ENCODE measurements at places on chromosomes 16 and 17.

- DNase-seq = no peak
These were observed 924 bp downstream of the SMARCD2 start for GRCh38 chr17:63841350-63842172.

DNA sequence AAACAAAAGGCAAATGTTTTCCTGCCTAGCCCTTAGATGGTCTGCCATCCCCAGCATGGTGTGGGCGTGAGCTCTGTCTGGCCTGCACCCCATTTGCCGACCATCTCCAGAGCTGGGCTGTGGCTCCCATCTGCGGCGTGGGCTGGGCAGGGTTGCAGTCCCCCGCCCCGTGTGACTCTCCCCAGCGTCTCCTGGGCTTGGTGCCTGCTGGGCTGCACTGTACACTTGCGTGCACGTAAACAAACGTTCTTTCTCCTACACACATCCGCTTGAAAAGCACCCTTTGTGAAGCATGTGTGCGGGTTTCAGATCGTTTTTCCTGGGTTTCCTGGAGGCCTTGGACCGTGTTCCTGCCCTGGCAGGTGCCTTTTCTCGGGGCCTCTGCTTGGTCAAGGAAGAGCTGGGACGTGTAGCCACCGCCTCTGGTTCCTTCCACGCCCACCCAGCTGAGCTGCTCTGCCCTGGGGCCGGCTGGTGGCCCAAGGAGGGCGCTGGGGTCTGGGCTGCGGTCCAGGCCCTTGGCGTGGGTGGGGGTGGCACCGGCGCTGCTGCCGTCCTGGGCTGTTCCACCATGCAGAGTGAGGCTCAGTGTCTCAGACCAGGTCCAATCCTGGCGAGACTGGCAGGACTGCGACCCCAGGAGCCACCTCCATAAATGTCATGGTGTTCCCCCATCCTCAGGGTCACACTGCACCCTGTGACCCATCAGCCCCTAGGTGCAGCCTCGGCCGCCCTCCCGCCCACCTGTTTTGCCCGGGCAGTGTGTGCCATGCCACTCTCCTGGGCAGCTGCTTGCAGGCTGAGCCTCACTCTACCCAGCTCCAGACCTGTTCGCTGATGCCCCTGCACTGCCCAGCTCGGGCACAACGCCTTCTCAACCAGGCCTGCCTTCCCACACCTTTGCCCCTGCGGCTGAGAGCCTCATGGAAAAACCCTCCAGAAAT lies 9.9 kb upstream of the BAIAP3 start:
- DNase-seq = no peak

DNA sequence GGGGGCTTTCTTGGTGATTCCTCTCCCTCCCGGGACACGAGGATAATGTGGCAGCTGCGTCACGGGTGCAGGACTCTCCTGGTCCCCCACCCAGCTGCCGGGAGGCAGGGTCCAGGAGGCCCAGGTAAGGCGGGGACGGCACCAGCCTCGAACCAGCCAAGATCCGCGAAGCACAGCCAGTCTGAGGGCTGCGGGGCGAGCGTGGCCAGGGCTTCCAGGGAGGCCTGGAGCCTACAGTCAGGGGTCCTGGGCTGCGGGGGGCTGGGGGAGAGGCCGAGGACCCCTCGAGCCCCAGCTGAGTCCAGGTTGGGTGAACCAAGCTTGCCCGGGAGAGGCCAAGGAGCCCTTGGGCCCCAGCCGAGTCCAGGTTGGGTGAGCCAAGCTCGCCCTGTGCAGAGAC lies 10.0 kb downstream of the TPSD1 start:
- DNase-seq = no peak

DNA sequence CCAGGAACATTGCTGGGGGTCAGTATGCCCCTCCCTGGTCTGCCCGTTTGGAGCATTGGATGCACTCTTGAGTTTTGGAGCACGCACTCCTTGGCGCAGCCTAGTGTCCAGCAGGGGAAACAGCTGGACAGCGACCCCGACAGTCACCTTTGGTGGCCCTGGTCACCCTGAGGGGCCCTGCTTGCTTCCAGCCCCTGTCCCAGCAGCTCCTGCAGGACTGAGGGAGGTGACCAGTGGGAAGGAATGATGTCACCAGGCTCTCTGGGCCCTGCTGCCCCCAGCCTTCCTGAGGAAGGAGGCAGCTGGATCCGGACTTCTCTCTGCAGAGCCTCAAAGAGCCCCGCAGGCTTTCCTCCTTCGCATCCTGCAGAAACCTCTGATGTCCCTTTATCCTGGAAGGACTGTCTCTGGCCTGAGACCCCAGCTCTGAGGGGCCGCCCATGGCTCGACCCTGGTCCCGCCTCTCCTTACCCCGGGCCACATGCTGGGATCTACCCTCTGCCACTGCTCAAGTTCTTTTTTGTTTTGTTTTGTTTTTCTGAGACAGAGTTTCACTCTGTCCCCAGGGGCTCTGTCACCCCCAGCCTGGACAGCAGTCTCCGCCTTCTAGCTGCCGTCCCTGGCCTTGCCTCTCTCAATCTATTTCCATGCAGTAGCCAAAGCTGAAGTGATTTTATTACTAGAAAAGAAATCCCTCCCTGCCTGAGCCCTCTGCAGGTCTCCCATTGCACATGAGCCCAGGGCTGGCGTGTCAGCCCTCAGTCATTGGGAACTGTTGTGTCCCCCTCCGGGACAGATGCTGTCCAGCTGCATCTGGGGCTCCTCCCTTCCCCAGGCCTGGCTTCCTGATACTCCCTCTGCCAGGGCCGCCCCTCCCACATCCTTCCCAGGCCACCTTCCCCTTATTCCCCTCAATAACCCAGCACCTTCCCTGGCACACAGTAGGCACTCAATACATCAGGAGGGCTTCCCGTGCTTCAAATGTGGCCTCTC lies 11.6 kb downstream of the ZSCAN10 start:
- no peak for DNase-seq

DNA sequence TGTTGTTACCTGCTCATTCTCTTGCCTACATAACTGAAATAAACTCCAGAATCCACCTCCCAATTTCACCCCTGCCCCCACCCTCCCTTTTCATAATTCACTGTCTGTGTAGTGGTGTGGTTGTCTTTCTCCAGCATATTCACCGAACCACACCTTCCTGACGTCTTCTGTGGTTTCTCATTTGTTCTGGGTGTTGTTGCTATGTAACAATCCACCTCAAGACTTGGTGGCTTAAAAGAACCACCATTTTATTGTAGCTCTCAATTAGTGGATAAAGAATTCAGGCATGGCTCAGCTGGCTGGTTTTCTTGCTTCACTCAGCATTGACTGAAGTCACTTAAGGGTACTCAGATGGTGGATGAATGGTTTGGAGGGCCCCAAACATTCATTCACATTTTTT lies 229.8 kb downstream of the MAF start:
- DNase-seq = no peak

DNA sequence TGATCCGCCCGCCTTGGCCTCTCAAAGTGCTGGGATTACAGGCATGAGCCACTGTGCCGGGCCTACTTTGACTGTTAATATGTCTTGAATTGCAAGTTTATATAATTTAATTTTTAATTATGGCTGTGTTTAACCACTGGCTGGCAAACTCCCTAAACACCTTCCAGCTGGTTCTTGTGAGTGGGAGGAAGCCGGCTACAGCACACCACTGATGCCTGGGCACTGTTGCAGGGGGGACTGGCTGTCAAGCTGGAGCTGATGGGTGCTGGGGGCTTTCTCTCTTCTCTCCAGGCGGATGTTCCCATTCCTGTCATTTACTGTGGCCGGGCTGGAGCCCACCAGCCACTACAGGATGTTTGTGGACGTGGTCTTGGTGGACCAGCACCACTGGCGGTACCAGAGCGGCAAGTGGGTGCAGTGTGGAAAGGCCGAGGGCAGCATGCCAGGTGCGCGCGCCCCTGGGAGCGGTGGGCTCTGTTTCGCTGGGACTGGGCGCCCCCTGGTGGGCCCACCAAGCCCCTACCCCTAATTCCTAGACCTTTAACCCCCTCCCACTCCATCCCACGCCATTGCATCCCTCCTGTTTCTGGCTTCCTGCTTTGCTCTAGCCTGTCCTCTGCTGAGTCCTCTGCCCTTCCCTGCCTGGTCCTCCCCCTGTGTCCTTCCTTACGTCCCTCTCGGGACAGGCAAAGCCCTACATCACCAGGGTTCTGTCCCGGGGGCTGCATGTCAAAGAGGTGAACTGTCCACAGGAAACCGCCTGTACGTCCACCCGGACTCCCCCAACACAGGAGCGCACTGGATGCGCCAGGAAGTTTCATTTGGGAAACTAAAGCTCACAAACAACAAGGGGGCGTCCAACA lies 9.5 kb downstream of the TBX21 start:
- DNase-seq = no peak

GRCh38 chr16:75377729-75378386 lies 55.4 kb downstream of the CFDP1 start:
- DNase-seq = no peak

GRCh38 chr16:72637306-72637705 lies 410.6 kb downstream of the ZFHX3 start:
- DNase-seq = no peak

- no peak for DNase-seq
These were observed 94.4 kb downstream of the NLK start for GRCh38 chr17:28136923-28137322.

DNA sequence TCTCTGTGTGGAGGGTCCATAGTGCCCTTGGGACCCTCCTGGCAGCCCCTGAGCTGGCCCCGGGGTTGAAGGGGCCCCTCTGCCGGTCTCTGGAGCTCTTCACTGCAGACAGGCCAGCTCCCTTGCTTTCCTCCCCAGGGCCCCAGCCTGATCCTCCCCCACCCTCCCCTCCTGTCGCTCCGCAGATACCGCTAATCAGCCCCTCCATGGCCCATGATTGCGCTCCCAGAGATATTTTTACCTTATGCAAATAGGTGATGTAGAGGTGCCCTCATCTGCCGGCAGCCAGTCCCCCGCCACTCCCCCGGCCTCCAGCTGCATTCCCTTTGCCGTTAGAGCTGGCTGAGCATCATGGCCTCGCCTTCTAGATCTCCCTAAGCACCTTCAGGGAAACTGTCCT lies 9.2 kb downstream of the MMP15 start:
- DNase-seq = no peak

- no peak for DNase-seq
These were observed 3.6 kb downstream of the SOCS7 start for GRCh38 chr17:38355251-38355650.

DNA sequence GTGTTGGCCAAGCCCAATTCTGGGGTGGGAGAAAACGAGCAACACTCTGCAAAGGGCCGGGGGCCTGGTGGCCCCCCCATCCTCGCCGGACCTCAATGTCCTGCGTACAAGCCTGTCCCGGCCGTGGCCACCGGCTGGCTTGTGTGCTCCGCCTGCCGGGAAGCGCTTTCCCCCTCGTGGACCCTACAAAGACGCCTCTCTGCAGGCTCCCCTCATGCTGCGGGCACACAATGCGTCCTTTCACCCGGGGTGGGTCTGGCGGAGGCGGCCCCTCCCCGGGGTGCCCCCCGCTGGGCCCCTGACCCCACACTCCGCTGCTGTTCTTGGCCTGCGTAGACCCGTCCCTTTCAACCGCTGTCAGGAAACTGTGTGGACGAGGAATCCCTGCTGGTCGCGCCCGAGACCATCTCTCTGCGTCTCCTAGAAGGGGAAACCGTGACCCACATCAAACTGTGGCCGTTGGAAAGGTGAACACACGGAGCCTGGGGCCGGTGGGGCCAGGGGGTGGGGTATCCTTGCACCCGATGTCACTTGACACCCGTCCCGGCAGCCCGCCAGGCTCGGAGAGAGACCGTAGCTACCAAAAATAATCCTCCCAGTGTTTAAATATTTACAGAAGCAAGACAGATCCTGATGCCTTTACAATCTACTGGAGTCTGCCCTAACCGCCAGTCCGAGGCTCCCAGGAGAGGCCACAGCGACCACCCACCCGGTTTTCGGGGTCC lies 43.6 kb downstream of the TBC1D16 start:
- DNase-seq = no peak

- no peak for DNase-seq
These were observed 8.3 kb downstream of the KLHL36 start for GRCh38 chr16:84656649-84657048.

DNA sequence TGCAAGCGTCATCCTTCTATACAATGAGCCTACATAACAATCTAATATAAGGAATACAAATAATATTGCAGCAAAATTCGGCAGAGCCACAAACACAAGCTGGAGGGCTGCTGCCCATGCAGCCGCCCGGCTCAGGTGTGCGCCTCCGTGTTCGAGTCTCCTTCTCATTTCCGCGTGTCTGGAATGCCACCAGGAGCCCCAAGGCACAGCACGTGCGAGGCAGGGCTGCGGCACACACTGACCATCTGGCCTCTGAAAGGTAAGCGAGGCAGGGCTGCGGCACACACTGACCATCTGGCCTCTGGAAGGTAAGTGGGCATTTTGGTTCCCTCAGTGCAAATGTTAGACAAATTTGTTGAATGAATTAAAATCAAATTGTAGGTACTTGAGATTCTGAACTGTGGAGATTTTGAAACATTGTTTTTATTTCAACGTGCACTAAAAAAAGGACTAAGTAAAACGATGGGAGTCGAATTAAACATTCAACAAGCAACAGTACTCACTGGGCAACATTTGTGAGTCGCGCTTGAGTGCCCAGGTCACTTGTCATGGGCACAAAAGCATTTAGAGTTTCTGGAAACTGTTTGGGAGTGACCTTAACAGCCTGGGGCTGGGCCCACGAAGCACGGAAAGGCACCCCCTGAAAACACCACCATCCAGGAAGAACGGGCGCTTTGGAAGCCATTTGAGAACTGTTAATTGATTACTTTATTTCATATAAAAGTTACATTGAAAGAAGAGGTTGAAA lies 37.4 kb downstream of the ZDHHC7 start:
- DNase-seq = no peak

- DNase-seq = no peak
These were observed 15.4 kb downstream of the CD7 start for GRCh38 chr17:82301916-82302567.

DNA sequence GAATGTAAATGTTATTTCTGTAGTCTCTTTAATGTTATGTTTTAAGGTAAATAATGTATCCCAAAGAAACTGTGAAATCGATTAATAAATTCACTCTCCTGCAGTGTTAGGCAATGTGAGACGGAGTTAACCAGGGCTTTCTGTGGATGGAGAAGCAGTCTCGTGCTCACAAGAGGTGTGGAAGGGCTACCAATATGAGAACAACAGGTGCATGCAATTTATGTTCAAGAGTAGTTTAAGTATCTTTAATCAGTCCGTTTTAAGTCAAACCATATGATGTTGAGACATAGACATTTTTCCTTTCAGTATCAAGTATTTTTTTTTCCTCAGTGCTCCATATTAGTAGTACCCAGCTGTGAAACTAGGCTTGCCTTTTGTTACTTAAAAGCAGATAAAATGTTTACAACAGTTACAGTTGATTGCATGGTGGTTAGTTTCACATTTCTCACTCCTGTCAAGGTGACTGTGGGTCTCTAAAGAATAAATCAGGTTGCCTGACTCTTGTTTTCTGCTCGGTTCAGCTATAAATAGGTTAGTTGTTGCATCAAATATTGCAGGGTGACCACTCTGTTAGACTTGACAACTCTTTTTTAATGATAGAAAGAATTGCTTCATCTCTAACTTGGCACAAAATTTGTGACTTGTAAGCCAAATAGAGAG lies 54.4 kb downstream of the COX10 start:
- DNase-seq = no peak
